ENCODE measurements at places on chromosomes 4 and X. TPM values are rescaled to one million over a fixed set of nuclear protein-coding genes. Genes with fewer than 3 reads are reported as not detected.

GAGE12E gene
- not detected for total RNA-seq

ART3 gene
- under 0.01 TPM for total RNA-seq

TGIF2LX gene
- not detected for total RNA-seq

CYTL1 gene
- 30.6 TPM for total RNA-seq

GPR82 gene
- not detected for total RNA-seq

DMP1 gene
- total RNA-seq: not detected

MAGEA4 gene
- total RNA-seq: not detected

GAGE1 gene
- not detected for total RNA-seq

MAGEA6 gene
- not detected for total RNA-seq

POU3F4 gene
- total RNA-seq: not detected

GPAT3 gene
- total RNA-seq: 9.9 TPM

RWDD4 gene
- total RNA-seq: 14.7 TPM

RIPPLY1 gene
- not detected for total RNA-seq

UGT2A2 gene
- not detected for total RNA-seq

CCNI gene
- total RNA-seq: 166 TPM

ZFYVE28 gene
- total RNA-seq: 4.0 TPM

S100G gene
- not detected for total RNA-seq

All from endothelial cell of coronary artery (primary cell).